ENCODE measurements at places on chromosomes 4 and X.

DNA sequence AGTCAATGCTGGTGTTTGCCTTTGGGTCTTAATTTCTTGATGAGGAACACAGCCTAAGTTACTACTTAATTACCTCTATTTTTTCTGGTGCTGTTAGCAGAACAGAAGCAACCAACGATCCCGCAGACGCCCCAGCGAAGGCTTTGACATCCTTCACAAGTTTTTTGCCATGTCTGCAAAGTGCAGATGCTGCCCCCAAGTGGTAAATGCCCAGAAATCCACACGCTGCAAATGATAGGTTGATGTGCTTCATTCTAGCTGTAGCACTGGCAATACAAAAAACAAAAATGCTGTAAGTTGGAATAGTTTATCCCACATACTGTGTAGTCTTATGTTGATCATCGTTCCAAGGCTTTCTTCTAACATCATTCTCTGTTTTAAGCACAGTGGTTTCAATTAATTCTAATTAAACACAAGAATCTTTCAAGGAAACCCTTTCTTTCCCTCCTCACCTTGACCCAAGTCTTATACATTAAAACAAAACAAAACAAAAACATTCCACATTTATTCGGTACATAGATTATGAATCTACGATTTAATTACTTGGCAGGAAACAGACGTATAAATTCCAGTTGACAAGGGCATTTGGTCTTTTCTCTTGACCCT lies 1.2 kb downstream of the PNPLA4 start:
- peak; percentile 27 for DNase-seq

GRCh38 chr4:47270201-47270888 lies 193.2 kb downstream of the COMMD8 start:
- DNase-seq = no peak

- no peak for DNase-seq
Observed at GRCh38 chr4:100979736-100980135, 367.6 kb downstream of the PPP3CA start.

GRCh38 chrX:117538178-117539089 lies 578.2 kb downstream of the KLHL13 start:
- DNase-seq = no peak

- DNase-seq = no peak
Observed at GRCh38 chr4:163448540-163449203, 24.9 kb downstream of the TKTL2 start.

DNA sequence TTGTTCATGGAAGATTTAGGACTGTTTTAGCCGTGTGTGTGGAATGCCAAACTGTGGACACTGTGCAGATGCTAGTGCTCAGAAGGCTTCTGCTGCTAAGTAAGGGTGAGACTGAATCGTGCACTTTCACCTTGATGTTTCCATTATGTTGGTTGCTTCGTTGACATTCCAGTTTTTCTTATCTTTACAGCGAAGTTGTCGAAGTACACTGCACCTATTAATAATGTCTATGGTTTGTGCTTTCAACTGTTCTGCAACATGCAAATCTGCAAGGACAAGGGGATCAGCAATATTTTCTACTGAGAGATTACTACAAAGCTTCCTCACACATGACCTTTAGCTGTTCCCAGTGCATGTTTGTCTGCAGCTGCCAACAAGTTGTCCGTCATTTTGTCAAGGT lies 67.7 kb downstream of the UGT2A3 start:
- no peak for DNase-seq

- DNase-seq = no peak
Observed at GRCh38 chrX:18010253-18010652, 149.2 kb upstream of the RAI2 start.
